Stimulated activated CD4-positive, alpha-beta T cell treated with anti-CD3 and anti-CD28 coated beads, Interleukin-1b, Interleukin-23, amount 100 ng/mL, for 48 hours (primary cell): ENCODE measurements at places on chromosomes 4 and X.

GRCh38 chrX:121333942-121334341 is 286.5 kb downstream of the GLUD2 start:
- DNase-seq = no peak

DNA sequence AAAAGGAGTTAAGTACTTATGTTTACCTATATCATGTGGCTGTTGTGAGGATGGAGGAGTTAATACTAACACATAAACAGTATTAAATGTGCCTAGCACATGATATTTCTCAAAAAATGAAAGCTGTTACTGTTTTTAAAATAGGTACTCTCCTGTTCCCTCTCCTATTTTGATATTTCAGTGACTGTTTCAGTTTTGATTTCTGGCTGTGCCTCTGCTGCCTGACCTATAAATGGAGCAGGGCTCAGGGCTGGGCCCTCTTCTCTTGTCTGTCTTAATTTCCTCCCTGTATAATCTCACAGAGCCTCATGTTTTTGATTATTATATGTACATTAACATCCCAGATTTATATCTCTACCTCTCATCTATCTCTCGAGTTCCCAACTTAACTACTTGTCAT is 93.3 kb downstream of the UGT8 start:
- DNase-seq = no peak

DNA sequence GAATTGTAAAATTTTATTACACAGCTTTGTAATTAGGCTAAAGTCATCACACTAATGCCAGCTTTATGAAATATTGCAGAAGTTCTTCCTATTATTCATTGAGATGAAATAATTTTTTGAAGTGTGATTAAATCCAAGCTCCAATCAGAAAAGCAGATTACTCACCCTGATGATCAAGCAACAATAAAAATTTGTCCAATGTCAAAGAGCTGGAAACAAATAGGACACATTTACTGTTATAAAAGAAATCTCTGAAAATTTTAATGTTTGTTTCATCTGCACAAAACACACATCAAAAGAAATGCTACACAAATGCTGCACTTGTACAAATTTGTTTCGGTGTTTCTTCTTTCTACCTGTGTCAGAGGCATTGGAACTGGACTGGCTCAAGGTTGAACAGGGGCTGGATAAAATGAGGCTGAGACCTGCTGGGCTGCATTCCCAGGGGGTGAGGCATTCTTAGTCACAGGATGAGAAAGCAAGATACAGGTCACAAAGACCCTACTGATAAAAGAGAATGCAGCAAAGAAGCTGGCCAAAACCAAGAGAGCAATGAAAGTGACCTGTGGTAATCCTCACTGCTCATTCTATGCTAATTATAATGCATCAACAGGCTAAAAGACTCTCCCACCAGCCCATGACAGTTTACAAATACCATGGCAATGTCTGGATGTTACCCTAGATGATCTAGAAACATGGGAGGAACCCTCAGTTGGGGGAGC is 78.3 kb downstream of the GASK1B start:
- DNase-seq = no peak

- DNase-seq = no peak
Observed at GRCh38 chrX:154317391-154317995, 21.9 kb downstream of the TKTL1 start.
